GM23248 (cell line): ENCODE measurements at places on chromosomes 2 and 18. TPM values are rescaled to one million over a fixed set of nuclear protein-coding genes. Genes with fewer than 3 reads are reported as not detected.

POTEI gene
- total RNA-seq, result not detected in 2 replicates

ACOXL gene
- total RNA-seq, result not detected in 2 replicates

UGT1A8 gene
- not detected in 2 replicates for total RNA-seq

KATNAL2 gene
- 3.9 and 9.6 TPM in 2 replicates for total RNA-seq

RNF181 gene
- total RNA-seq, result 159 and 178 TPM in 2 replicates

MOGAT1 gene
- not detected in 2 replicates for total RNA-seq

EN1 gene
- total RNA-seq, result 7.0 and 9.1 TPM in 2 replicates

GREB1 gene
- total RNA-seq, result not detected in 2 replicates

ZRANB3 gene
- total RNA-seq, result 5.8 and 6.4 TPM in 2 replicates

TIGD1 gene
- total RNA-seq, result 2.0 and 4.3 TPM in 2 replicates

SNORC gene
- 0.63 TPM in 1 of 2 replicates, not detected in the other for total RNA-seq

KIF5C gene
- 0.11 and 0.13 TPM in 2 replicates for total RNA-seq

HOXD3 gene
- total RNA-seq, result 3.2 and 5.2 TPM in 2 replicates

ZNF407 gene
- 6.3 and 7.7 TPM in 2 replicates for total RNA-seq

LYG2 gene
- not detected in 2 replicates for total RNA-seq

LAMA1 gene
- total RNA-seq, result 5.4 and 6.2 TPM in 2 replicates

MYOM1 gene
- 0.65 TPM in 1 of 2 replicates, not detected in the other for total RNA-seq

IL36B gene
- not detected in 2 replicates for total RNA-seq

ERFE gene
- 0.51 and 0.86 TPM in 2 replicates for total RNA-seq

PAPOLG gene
- 10.9 and 11.4 TPM in 2 replicates for total RNA-seq

DYNAP gene
- not detected in 2 replicates for total RNA-seq

PAX8 gene
- 2.1 and 5.8 TPM in 2 replicates for total RNA-seq

PASK gene
- 0.38 and 2.1 TPM in 2 replicates for total RNA-seq

G6PC2 gene
- total RNA-seq, result not detected in 2 replicates

MALL gene
- total RNA-seq, result 42.1 and 43.7 TPM in 2 replicates

REG1A gene
- total RNA-seq, result not detected in 2 replicates

GIGYF2 gene
- total RNA-seq, result 35.2 and 69.0 TPM in 2 replicates

SLC35G4 gene
- not detected in 2 replicates for total RNA-seq

CHST9 gene
- not detected in 2 replicates for total RNA-seq
